ENCODE measurements at places on chromosomes 16 and 17.

- no peak for ATAC-seq
Observed at GRCh38 chr17:76079956-76080767, 1.2 kb downstream of the ZACN start.

DNA sequence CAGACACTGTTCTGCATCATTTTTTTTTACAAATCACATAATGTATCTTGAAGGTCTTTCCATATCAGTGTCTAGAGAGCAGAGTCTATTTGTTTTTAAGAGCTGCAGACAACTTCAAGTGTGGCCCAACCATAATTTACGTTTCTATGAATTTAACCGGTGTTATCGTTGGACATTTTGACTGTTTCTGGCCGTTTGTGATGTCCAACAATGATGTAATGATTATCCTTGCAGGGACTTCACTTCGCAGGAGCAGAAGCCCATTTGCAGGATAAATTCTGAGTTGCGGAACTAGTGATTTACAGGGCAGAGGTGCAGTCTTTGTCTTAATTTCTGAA, 26.9 kb upstream of the HLF start:
- no peak for ATAC-seq

GRCh38 chr16:88740727-88741055, 34.4 kb downstream of the CTU2 start:
- no peak for ATAC-seq

DNA sequence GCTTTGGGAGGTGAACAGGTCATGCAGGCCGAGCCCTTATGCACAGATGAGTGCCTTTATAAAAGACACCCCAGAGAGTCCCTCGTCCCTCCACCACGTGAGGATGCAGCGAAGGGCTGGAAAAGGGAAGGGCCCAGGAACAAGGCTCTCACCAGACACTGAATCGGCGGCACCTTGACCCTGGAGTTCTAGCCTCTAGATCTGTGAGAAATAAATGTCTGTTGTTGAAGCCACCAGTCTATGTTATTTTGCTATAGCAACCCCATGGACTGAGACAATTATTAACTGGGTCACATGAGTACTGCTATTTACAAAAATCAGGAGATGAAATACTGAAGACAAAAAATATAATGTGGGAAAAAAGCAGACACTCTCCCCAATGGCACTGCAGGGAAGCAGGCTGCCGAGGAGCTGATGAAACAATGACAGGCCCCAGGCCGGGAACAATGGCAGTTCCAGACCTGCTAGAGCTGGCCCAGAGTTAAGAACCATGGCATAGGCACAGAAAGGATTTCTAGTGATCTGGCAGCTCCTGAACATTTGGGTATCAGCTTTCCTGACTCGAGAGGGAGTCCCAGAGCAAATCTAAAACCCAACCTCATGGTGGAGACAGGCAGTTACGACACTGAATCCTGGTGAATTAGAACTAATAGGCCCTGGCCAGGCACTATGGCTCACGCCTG, 17.8 kb upstream of the GGA2 start:
- ATAC-seq, result no peak

GRCh38 chr17:1160591-1161390, 19.0 kb downstream of the ABR start:
- ATAC-seq, result no peak

DNA sequence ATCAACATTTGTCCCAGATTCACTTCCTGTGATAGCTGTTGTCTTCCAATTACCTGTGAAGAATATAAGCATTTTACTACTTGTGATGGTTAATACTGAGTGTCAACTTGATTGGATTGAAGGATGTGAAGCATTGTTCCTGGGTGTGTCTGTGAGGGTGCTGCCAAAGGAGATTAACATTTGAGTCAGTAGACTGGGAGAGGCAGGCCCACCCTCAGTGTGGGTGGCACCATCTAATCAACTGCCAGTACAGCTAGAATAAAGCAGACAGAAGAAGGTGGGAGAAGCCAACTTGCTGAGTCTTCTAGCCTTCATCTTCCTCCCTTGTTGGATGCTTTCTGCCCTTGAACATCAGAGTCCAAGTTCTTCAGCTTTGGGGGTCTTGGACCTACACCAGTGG, 660.4 kb upstream of the GOT2 start:
- ATAC-seq, result no peak

DNA sequence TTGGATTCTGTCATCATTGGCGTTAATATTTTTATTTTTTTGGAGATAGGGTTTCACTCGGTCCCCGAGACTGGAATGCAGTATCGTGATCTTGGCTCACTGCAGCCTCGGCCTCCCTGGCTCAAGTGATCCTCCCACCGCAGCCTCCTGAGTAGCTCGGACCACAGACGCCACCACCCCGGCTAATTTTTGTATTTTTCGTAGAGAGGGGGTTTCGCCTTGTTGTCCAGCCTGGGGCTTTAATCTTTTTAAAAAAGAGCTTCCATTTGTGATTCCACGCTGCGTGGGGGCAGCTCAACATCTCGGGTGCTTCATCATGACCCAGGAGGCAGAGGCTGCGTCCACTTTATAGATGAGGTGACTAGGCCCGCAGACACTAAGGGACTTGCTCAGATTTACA, 1.5 kb downstream of the BANP start:
- ATAC-seq, result no peak

DNA sequence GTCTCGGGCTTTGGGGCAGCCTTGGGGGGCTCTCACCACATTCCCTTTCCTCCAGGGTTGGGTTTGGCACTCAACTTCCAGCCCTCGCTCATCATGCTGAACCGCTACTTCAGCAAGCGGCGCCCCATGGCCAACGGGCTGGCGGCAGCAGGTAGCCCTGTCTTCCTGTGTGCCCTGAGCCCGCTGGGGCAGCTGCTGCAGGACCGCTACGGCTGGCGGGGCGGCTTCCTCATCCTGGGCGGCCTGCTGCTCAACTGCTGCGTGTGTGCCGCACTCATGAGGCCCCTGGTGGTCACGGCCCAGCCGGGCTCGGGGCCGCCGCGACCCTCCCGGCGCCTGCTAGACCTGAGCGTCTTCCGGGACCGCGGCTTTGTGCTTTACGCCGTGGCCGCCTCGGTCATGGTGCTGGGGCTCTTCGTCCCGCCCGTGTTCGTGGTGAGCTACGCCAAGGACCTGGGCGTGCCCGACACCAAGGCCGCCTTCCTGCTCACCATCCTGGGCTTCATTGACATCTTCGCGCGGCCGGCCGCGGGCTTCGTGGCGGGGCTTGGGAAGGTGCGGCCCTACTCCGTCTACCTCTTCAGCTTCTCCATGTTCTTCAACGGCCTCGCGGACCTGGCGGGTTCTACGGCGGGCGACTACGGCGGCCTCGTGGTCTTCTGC, 8.4 kb downstream of the SLC16A3 start:
- ATAC-seq, result no peak

DNA sequence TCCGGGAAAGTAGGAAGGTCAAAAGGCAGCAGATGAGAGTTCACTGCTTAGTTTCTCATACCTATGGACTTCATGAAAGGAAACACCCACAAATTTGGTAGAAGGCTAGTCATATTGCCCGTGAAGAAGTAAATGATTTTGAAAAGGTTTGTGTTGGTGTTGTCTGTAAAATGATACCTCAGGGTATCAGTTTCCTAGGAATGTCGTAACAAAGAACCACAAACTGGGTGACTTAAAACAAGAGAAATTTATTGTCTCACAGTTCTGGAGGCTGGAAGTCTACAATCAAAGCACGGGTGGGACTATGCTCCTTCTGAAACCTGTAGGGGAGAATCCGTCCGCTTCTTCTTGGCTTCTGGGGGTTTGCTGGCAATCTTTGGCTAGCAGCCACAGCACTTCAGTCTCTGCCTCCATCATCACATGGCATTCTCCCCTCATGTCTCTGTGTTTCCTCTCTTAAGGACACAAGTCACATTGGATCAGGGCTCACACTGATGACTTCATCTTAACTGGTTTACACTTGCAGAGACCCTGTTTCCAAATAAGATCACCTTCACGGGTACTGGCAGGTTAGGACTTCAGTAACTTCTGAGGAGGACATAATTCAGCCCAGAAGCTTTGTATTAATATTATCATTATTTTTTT, 2.0 kb upstream of the NAE1 start:
- ATAC-seq, result peak; percentile 8

DNA sequence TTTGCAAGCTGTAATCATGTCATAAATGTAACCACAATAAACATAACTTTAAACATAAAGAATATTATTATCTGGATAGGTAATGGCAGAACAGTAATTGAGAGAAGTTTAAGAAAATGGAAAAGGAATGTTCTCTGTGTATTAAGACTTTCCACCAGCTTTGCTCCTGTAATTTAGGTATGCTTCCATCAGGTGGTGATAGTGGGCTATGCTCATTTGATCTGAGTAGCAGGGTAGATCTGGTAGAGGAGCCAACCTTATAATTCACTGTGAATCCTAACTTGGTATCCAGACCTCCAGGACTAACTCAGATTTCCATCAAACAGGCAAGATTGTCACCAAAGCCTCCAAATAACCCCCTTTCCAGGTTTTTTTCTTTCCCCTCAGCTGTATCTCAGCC, 137.9 kb upstream of the ZKSCAN2 start:
- no peak for ATAC-seq

- ATAC-seq, result no peak
Observed at GRCh38 chr17:66602659-66603384, 232.1 kb upstream of the CACNG5 start.

- ATAC-seq, result no peak
Observed at GRCh38 chr17:38551121-38551520, 54.6 kb downstream of the SRCIN1 start.

GRCh38 chr16:48561960-48562393, 48.0 kb downstream of the N4BP1 start:
- ATAC-seq, result no peak

All from activated T-helper 17 cell treated with anti-CD3 and anti-CD28 coated beads, Interleukin-2, amount 50 U/mL, for 72 hours (primary cell).